Calu3 (cell line): ENCODE measurements at places on chromosomes 12 and 14. TPM values are rescaled to one million over a fixed set of nuclear protein-coding genes. Genes with fewer than 3 reads are reported as not detected.

- no peak overlapping the region for H3K4me3 ChIP-seq
- H3K4me1 ChIP-seq, result peaks cover 24% of the 10 kb centered on the region
- H3K27ac ChIP-seq, result no peak overlapping the region
- H3K36me3 ChIP-seq, result no peaks in the 10 kb centered on the region
- DNase-seq, result peak; percentile 62
Measured at GRCh38 chr14:20855652-20856291, 35.4 kb upstream of the RNASE3 start.

GRCh38 chr12:70794131-70794530 is 126.4 kb downstream of the PTPRR start:
- no peaks in the 10 kb centered on the region for H3K36me3 ChIP-seq
- DNase-seq, result no peak
- no peak overlapping the region for H3K4me3 ChIP-seq
- no peaks in the 10 kb centered on the region for H3K27me3 ChIP-seq
- no peak overlapping the region for H3K27ac ChIP-seq

DNA sequence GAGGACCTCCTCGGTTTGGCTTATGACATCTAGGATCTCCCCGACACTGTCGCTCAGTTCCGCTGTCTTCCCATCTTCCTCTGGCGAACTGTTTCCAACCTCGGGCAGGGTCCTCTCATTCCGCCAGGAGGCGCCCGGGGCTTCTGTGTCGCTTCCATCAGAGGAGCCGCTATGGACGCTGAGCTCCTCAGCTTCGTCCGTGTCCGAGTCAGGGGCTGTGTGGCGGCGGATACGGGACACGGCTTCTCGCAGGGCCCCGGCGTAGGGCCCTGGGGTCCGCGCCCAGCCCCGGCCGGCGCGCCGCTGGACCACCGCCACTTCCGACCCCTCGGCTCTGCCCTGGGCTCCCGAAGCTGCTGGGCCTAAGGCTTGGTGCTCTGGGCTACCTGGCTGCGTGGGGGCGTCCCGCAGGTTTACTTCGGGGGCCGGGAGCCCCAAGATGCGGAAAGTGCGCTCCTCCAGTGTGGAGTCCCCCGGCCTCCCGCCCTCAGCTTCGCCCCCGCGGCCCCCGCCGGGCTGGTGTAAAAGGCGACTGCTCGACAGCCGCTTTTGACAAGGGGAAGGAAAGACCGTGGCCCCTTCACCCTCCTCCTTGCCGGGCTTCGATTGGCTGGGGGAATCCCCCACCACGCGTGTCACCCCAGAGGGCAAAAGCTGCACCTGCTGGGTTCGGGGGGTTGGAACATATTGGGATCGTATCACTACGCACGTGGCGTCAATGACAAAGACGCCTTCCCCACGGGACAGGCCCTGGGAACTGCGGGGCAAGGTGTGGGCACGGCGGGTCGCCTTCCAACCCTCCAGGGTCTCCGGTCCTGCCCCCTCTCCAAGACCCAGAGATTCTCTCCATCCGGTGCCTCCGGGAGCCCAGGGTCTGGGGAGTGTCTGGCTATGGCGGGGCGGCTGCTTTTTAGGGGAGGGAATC is 2.1 kb downstream of the DDN start:
- peaks cover 17% of the 10 kb centered on the region for H3K4me1 ChIP-seq
- H3K27ac ChIP-seq, result no peak overlapping the region
- no peak overlapping the region for H3K4me3 ChIP-seq
- H3K36me3 ChIP-seq, result peaks cover 5% of the 10 kb centered on the region
- DNase-seq, result peak; percentile 57

- no peaks in the 10 kb centered on the region for H3K36me3 ChIP-seq
- no peak overlapping the region for H3K4me3 ChIP-seq
- no peak for DNase-seq
- H3K27me3 ChIP-seq, result peaks cover under 1% of the 10 kb centered on the region
Measured at GRCh38 chr14:81110186-81110585, 110.6 kb downstream of the GTF2A1 start.

GRCh38 chr14:34050606-34051005 is 99.7 kb upstream of the EGLN3 start:
- no peak for DNase-seq
- peaks cover 4% of the 10 kb centered on the region for H3K36me3 ChIP-seq
- no peak overlapping the region for H3K27ac ChIP-seq
- peaks cover 45% of the 10 kb centered on the region for H3K4me1 ChIP-seq
- H3K4me3 ChIP-seq, result no peak overlapping the region

DNA sequence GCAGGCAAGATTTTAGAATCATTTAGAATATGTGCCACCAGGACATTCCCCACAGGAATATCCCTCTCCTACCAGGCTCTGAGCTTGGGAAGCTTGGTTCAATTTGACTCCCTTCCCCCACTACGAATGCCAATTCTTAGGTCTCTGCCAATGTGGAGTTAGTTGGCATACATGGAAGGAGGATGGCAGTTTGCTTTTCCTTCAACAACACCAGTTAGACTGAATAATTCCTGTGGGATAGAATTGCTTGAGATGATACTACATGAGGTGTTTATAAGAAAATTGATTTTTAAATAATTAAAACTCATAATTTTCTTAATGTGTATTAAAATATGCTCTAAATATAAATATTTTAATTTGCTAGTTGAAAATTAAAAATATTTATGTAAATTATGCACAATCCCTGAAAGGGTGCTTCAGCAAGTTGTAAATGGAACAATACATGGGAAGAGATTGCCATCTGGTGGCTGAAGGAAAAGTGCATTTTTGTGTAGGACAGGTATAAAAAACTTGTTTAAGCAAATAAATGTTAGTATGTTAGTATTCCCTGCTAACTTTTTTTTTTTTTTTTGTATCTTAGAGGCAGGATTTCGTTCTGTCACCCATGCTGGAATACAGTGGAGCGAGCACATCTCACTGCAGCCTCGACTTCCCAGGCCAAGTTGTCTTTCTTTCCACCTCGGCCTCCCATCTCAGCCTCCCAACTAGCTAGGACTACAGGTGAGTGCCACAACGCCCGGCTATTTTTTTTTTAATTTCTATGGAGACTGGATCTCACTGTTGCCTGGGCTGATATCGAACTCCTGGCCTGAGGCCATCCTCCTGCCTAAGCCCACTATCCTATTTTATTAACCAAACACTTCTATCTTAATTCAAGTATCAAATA is 25.8 kb upstream of the STRAP start:
- H3K4me3 ChIP-seq, result no peak overlapping the region
- peaks cover 38% of the 10 kb centered on the region for H3K4me1 ChIP-seq
- H3K27ac ChIP-seq, result peak overlapping the region; percentile 43
- no peaks in the 10 kb centered on the region for H3K27me3 ChIP-seq

DNA sequence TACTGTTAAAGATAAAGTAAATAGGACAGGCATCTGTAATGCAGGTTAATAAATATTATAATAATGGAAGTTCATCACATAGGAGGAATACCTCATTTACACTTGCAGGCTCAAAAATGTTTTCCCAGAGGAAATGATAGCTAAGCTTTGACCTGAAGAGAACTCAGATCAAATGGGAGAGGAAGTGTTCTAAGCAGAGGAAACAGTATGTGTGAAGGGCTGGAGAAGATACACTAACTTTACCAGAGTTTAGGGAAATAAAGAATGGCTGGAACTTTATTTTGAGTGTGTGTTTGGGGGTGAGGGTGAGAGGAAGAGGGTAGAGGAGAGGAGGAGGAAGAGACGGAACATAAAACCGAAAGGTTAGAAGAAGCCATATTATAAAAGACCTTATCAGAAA is 34.0 kb upstream of the AP4S1 start:
- DNase-seq, result no peak
- no peak overlapping the region for H3K27ac ChIP-seq
- H3K4me3 ChIP-seq, result no peak overlapping the region
- no peaks in the 10 kb centered on the region for H3K36me3 ChIP-seq
- peaks cover 22% of the 10 kb centered on the region for H3K4me1 ChIP-seq
- H3K27me3 ChIP-seq, result no peaks in the 10 kb centered on the region

DNA sequence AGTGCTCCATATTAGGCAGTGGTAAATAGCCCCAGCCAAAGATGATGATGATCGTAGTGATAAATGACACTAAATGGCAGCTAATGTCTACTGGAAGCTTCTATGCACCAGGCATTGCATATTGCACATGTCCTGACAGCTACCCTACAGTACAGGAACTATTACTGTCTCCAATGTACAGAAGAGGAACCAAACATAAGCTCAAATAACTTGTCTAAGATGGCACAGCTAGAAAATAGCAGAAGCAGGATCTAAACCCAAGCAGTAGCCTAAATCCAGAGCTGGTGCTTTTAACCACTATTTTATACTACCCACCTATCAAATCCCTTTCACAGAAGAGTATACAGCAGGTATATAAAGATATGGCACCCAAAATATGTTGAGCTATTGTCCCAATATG is 28.9 kb downstream of the ESR2 start:
- DNase-seq, result no peak
- no peaks in the 10 kb centered on the region for H3K36me3 ChIP-seq
- H3K27me3 ChIP-seq, result no peaks in the 10 kb centered on the region

GRCh38 chr12:124745465-124745890 is 118.2 kb downstream of the SCARB1 start:
- H3K4me1 ChIP-seq, result peaks cover 92% of the 10 kb centered on the region
- peaks cover 42% of the 10 kb centered on the region for H3K36me3 ChIP-seq
- peak overlapping the region; percentile 82 for H3K27ac ChIP-seq

DNA sequence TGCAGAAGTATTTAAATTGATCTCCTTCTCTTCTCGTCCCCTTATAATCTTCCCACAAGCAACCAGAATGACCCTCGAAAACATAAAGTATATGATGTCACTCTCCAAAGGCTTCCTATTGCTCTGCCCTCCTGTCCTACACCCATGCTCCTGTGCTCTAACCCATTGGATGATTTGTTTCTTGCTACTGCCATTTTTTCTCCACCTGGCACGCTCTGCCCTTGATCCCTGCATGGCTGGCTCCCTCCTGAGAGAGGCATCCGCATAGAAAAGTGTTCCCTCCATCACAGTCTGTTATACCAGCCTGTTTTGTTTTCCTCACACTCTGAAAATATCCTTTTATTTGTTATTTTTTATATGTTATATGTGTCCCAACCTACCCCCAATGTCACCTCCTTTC is 19.8 kb downstream of the MYRFL start:
- no peak overlapping the region for H3K4me3 ChIP-seq
- peaks cover 36% of the 10 kb centered on the region for H3K4me1 ChIP-seq
- H3K27ac ChIP-seq, result no peak overlapping the region
- no peaks in the 10 kb centered on the region for H3K36me3 ChIP-seq
- no peak for DNase-seq

DNA sequence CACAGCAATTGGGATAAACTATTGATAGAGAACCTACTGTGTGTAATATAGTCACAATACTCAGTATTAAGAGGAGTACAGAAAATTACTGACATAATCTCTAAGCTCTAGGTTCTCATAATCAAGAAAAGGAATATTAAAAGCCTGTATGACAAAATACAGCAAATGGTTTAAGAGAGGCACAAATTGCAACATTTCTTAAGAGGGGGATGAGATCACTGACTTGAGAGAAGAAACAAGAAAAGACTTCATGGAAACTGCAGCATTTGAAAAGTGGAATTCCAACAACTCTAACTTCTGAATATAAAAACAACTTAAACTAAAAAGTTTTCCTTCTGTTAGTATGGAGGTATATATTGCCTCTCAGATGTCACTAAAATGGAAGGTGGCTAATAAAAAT is 89.7 kb downstream of the NUMB start:
- no peak for DNase-seq
- H3K4me1 ChIP-seq, result no peaks in the 10 kb centered on the region
- no peak overlapping the region for H3K4me3 ChIP-seq
- no peaks in the 10 kb centered on the region for H3K36me3 ChIP-seq

GRCh38 chr12:89708565-89709156 is at the start of gene ATP2B1:
ATP2B1 (minus strand) TSS chr12:89708838; CDS start chr12:89655886, 52,952 bp downstream.
- peaks cover 31% of the 10 kb centered on the region for H3K4me1 ChIP-seq
- no peaks in the 10 kb centered on the region for H3K27me3 ChIP-seq
- DNase-seq, result peak; percentile 94
- peak within 1 kb of the TSS; percentile 91 for H3K4me3 ChIP-seq

DNA sequence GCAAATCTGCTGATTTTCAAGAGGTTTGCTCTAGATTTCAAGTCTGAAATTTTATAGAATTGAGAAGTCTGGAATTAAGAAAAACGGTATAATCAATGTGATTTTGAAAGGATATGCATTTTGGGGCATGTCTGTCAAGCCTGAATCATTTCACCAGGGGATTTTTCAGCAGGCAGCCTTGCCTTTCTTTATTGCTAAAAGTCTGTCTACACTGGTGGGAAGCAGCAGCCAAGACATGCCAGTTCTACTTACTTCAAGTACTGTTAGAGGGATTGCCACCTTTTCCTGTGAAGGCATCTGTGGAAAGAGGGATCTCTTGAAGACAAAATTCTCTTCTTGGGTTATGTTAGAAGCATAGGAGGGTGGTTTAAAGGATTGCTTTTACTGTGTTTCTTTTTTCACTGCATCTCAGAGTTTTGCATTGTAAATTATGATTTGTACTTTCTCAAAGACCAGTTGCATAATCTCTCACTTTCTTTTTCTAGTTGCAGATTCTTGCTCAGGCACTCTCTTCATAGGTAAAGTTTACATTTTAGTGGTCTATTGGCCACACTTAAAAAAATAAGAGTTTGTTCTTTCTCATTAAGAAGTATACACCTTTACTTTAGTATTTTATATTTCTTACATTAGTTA is 837.0 kb downstream of the GALC start:
- no peak overlapping the region for H3K27ac ChIP-seq
- no peak overlapping the region for H3K4me3 ChIP-seq
- H3K36me3 ChIP-seq, result no peaks in the 10 kb centered on the region
- DNase-seq, result no peak

DNA sequence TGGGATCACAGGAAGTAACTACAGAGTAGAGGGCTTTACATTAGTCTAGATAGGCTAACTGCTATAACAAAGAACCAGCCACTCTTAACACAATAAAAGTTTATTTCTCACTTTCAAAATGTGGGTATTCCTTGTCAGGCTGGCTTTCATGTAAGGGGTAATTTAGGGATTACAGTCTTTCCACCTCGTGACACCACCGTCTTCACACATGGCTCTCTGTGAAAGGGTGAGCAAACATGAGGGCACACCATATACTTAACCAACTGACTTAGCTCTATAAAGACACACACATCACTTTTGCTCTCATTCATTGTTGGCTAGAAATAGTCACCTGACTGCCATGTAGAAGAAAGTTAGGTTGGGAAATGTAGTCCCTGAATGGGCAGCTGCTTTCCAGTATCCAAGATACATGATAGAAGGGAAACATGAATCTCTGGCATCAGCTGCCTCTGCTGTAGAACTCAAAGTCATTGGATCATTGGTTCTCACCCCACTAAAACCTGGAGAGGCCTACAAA is 66.1 kb upstream of the CRY1 start:
- DNase-seq, result no peak
- H3K4me3 ChIP-seq, result no peak overlapping the region
- no peaks in the 10 kb centered on the region for H3K4me1 ChIP-seq

GRCh38 chr14:92551044-92551841 is 37.7 kb downstream of the RIN3 start:
- H3K36me3 ChIP-seq, result peaks cover 5% of the 10 kb centered on the region
- no peak overlapping the region for H3K27ac ChIP-seq
- peaks cover 5% of the 10 kb centered on the region for H3K4me1 ChIP-seq
- no peaks in the 10 kb centered on the region for H3K27me3 ChIP-seq
- DNase-seq, result no peak

The PRKAB1 gene
- 73.5 and 82.7 TPM in 2 replicates for total RNA-seq

The CCNK gene
- total RNA-seq, result 71.5 and 82.8 TPM in 2 replicates

The ZCCHC8 gene
- total RNA-seq, result 46.6 and 46.8 TPM in 2 replicates

The VWF gene
- total RNA-seq, result not detected in 2 replicates

The CLEC6A gene
- not detected in 2 replicates for total RNA-seq

The HOXC4 gene
- total RNA-seq, result 0.44 and 0.57 TPM in 2 replicates

The TC2N gene
- 82.7 and 86.6 TPM in 2 replicates for total RNA-seq

The GABARAPL1 gene
- total RNA-seq, result 54.8 and 61.0 TPM in 2 replicates

The PROX2 gene
- not detected in 2 replicates for total RNA-seq

The CD27 gene
- total RNA-seq, result not detected in 2 replicates

The SLC38A4 gene
- total RNA-seq, result 1.5 and 3.1 TPM in 2 replicates

The LARP4 gene
- 57.7 and 67.6 TPM in 2 replicates for total RNA-seq

The GUCY2C gene
- not detected in 2 replicates for total RNA-seq

The RNASE7 gene
- not detected in 2 replicates for total RNA-seq
